ENCODE measurements at places on chromosomes 3 and 15. TPM values are rescaled to one million over a fixed set of nuclear protein-coding genes. Genes with fewer than 3 reads are reported as not detected.

CACNA1D gene
- total RNA-seq, result 1.1 TPM

CKMT1B gene
- not detected for total RNA-seq

C3orf62 gene
- total RNA-seq, result 3.3 TPM

GRCh38 chr3:43870844-43871626, 180.3 kb downstream of the ABHD5 start:
- no peak for DNase-seq

GRCh38 chr3:115930922-115931321, 307.6 kb downstream of the GAP43 start:
- no peak for DNase-seq

- DNase-seq, result no peak
Measured at GRCh38 chr15:70906842-70907241, 14.2 kb downstream of the LRRC49 start.

DNA sequence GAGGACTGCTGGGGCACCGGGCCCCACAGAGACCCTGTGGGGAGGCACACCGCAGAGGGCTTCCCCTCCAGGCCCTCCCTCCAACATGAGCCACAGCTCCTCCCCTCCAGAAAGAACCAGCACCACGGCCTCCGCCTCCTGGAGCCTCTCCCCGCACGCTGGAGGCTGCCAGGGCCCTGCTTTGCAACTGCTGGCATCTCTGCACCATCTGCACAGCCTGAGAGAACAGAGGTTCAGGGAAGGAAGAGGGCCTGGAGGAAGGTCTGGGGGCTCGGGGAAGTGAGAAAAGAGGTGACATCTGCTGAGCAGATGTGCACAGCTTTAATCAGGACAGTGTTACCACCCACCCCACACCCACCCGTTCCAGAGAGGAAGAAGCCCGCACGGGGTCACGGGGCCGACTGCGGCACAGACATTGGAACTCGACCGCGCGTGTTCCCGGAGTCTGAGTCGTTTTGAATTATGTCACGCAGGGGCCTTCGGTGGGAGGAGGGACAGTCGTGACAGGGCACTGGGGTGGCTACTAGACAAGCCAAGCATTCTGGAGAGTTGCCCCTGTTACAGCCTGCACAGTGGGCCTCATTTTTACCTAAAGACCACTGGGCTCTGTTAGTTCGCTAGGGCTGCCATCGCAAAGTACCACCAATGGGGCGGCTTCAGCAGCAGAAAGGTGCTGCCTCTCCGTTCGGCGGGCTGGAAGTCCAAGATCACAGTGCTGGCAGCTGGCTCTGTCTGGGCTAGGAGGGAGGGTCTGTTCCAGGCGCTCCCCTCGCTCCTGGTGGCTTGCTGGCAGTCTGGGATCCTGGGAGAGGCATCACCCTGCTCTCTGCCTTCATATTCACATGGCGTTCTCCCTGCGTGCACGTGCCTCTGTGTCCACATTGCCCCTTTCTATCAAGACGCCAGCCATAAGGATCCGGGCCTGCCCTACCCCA, 194.8 kb downstream of the XXYLT1 start:
- peak; percentile 68 for DNase-seq

Data from posterior vena cava (tissue), 2 donors.